Effector memory CD4-positive, alpha-beta T cell (primary cell): ENCODE measurements at places on chromosomes 13 and 19.
A peak's percentile ranks its signal among the peaks of the same experiment; 100 is the strongest.

DNA sequence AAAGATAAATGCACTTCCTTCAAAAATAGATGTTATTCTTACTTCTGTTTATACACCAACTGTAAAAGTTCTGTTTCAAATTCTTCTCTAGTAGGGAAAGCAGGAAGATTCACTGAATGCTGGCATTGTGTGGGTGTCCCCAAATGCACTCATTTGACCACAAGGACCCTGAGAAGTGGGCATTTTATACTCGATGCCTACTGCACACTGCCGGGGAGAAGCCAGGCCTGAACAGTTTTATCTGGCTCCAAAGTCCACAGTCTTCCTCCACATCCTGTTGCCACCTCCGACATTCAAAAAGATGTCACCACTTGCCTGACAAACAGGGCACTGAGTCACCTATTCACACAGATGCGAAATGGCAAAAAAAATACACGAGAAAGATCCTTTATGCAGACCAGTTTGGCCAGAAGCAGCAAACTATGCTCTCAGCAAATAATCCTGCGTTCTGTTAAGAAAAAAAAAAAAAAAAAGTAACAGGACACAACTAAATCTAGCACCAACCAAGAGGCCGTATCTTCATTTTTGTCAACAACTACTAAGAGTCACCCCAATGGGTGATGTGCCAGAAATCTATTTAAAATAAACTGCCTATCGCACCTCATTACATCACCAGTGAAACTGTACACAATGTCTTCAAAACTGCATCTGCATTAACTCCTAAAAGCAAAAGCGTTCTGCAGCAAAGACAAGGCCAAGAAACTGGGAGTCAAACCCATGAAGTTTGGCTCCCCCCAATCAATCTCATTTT is 6.2 kb downstream of the ZC3H4 start:
- no peak for DNase-seq
- no peaks in the 10 kb centered on the region for H3K27me3 ChIP-seq
- H3K27ac ChIP-seq, result peak overlapping the region; percentile 99

- H3K27me3 ChIP-seq, result no peaks in the 10 kb centered on the region
- no peaks in the 10 kb centered on the region for H3K4me1 ChIP-seq
- no peak overlapping the region for H3K4me3 ChIP-seq
- DNase-seq, result no peak
Measured at GRCh38 chr13:33183431-33184111, 102.0 kb downstream of the STARD13 start.

DNA sequence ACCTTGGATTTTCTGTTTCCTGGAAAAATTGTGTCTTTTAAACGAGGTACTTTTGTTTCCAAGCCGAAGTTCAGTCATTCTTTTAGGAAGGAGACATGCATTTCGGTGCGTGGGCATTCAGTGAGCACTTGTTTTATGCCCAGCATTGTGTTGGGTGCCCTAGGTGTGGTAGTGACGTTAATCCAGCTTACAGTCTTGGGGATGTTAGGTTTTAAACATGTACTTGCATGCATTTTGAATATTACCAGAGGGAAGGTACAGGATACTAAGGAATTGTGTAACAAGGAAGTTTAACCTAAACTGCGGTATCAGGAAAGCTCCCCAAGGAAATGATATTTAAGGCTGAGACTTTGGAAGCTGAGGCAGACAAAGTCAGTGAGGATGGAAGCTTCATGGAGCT is 66.3 kb downstream of the ARHGAP35 start:
- no peak overlapping the region for H3K4me3 ChIP-seq
- DNase-seq, result no peak
- H3K27ac ChIP-seq, result no peak overlapping the region
- H3K4me1 ChIP-seq, result peaks cover 23% of the 10 kb centered on the region
- no peaks in the 10 kb centered on the region for H3K36me3 ChIP-seq
- no peaks in the 10 kb centered on the region for H3K27me3 ChIP-seq

GRCh38 chr19:41920882-41921576 is 7.2 kb downstream of the ERFL start:
- no peaks in the 10 kb centered on the region for H3K36me3 ChIP-seq
- no peak overlapping the region for H3K27ac ChIP-seq
- no peaks in the 10 kb centered on the region for H3K4me1 ChIP-seq

GRCh38 chr13:103100830-103101229 is 34.6 kb upstream of the SLC10A2 start:
- no peak overlapping the region for H3K4me3 ChIP-seq
- H3K27me3 ChIP-seq, result no peaks in the 10 kb centered on the region
- no peak overlapping the region for H3K27ac ChIP-seq
- H3K4me1 ChIP-seq, result no peaks in the 10 kb centered on the region

- H3K4me1 ChIP-seq, result no peaks in the 10 kb centered on the region
- no peaks in the 10 kb centered on the region for H3K27me3 ChIP-seq
- H3K4me3 ChIP-seq, result no peak overlapping the region
Measured at GRCh38 chr13:59754411-59754810, 409.3 kb downstream of the DIAPH3 start.

DNA sequence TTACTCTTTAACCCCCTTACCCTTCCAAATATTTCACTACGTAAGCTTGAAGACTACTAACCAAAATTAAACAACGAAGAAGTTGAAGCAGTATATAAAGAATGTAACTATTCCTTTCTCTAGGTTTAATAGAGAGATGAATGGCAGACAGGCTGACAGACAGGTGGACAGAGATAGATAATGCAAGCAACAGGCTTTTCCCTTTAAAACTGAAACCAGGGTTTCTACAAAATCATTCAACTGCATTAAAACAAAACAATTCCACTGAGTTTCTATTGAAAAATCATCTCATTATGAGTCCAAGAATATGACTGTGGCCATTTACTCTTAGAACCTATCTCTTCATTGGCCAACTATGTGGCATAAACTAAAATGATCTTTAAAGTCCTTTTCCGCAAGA is 15.2 kb downstream of the LNX2 start:
- H3K36me3 ChIP-seq, result no peaks in the 10 kb centered on the region
- no peaks in the 10 kb centered on the region for H3K27me3 ChIP-seq
- no peak overlapping the region for H3K27ac ChIP-seq
- no peaks in the 10 kb centered on the region for H3K4me1 ChIP-seq
- DNase-seq, result no peak
- H3K4me3 ChIP-seq, result no peak overlapping the region

- no peak for DNase-seq
- peaks cover 9% of the 10 kb centered on the region for H3K4me1 ChIP-seq
- no peak overlapping the region for H3K27ac ChIP-seq
- H3K4me3 ChIP-seq, result no peak overlapping the region
- H3K36me3 ChIP-seq, result no peaks in the 10 kb centered on the region
Measured at GRCh38 chr13:48449656-48450055, 36.7 kb upstream of the LPAR6 start.

GRCh38 chr13:82681535-82681934 is 1200.7 kb downstream of the SLITRK1 start:
- H3K27me3 ChIP-seq, result no peaks in the 10 kb centered on the region
- no peak overlapping the region for H3K4me3 ChIP-seq
- no peak for DNase-seq

GRCh38 chr19:28793391-28794168 is 419.4 kb downstream of the UQCRFS1 start:
- DNase-seq, result no peak
- H3K36me3 ChIP-seq, result no peaks in the 10 kb centered on the region
- no peaks in the 10 kb centered on the region for H3K4me1 ChIP-seq
- H3K27me3 ChIP-seq, result no peaks in the 10 kb centered on the region
- H3K27ac ChIP-seq, result no peak overlapping the region

DNA sequence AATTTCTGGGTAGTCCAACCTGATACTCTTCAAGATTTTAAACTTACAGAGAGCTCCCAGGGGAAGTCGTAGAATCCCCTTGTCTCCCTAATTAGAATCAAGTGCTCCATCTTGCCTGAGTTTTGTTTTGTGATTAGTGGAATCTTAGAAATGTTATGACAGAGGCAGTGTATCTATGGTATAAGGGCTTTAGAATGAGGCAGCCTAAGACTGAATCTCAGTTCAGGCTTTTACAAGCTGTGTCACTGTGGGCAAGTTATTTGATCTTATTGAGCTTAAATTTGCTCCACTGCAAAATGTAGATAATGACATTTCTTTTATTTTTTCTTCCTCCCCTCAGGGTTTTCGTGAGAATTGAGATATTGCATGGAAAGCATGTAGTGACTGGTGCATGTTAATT is 215.5 kb downstream of the POSTN start:
- H3K36me3 ChIP-seq, result no peaks in the 10 kb centered on the region
- H3K27me3 ChIP-seq, result no peaks in the 10 kb centered on the region
- H3K27ac ChIP-seq, result no peak overlapping the region
- no peak for DNase-seq
- H3K4me1 ChIP-seq, result no peaks in the 10 kb centered on the region

DNA sequence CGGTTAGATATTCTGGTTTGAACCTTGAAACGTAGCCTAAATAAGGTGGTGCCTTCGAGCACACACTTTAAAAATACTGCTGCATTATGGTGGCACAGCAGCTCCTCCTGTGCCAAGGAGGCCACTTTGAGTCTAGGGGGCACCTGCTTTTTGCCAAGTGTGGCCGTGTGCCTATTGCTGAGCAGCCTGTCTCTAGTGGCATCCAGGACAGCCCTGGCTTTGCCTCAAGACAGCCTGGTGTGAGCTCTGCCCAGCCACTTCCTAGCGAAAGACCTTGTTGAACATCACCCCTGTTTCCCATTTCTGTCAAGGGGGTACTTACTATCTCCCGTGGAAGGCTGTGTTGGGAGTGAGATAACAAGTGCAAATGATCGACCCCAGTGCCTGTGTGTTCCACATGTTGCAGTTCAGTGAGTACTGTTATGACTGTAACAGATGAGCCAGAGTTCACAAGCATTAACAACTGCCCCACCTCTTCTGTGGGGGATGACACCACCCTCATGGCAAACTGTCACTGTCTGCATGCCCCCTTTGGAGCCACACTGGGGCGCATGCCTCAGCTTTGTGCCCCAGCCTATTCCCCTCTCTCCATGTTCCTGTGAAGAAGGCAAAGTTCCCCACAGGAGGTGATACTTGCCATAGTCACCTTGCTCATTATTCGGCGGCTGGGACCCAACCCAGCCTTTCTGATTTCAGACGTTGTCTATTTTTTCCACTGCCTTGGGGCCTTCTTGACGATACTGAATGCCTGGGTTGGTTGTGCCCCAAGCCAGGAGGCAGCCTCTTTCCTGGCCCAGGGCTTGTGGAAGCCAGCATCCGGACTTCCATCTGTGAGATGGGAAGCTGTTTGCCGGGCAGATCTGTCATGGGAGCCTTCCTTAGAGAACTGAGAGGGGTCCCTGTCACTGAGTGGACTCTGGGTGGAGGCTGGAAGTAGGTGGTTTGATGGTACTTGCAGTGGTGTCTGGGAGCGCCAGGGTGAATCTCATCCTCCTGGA is 5.4 kb downstream of the GATAD2A start:
- H3K4me3 ChIP-seq, result no peak overlapping the region
- no peaks in the 10 kb centered on the region for H3K27me3 ChIP-seq
- peaks cover 46% of the 10 kb centered on the region for H3K4me1 ChIP-seq

- no peak overlapping the region for H3K4me3 ChIP-seq
- H3K4me1 ChIP-seq, result peaks cover 30% of the 10 kb centered on the region
- no peaks in the 10 kb centered on the region for H3K27me3 ChIP-seq
- DNase-seq, result no peak
Measured at GRCh38 chr19:7391218-7391670, 42.5 kb downstream of the ARHGEF18 start.
